ENCODE measurements at places on chromosomes 1 and 21.

DNA sequence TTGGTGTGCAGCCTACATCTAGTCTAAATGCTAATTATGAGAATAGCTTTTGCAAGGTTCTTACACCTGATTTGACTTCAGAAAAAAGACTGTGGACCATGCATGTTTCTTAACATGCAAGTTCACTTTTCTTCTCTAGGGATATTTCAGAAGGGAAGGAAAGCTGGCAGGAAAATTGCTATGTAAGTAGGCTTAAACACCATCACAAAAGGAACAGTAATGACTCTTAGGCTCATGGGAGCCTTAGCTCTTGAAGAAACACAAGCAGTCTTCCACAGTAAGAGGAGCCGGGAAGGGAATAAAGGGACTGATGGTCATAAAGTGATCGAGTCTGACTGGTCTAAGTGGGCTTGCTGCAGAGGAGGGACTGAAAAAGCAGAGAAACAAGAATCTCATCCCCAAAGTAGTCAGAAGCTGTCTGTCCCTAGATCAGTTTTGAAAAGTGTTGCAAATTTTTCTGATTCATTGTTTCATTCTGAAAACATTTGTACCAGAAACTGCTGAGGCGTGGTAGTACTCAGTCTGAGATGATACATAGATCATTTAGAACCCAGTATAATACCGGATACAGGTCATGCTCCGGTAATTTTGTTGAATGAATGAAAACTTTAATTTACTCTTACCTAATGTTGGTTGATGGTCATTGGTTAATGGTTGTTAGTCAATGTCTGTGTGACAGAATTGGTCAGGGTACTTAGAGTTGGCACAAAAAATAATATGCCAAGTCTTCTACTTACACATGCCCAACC, 40.9 kb downstream of the SMYD2 start:
- DNase-seq, result no peak

- no peak for DNase-seq
Measured at GRCh38 chr1:23638786-23639241, 52.8 kb upstream of the RPL11 start.

GRCh38 chr1:56255516-56256152, 323.7 kb downstream of the PLPP3 start:
- no peak for DNase-seq

GRCh38 chr1:59198564-59198963, 98.3 kb upstream of the FGGY start:
- DNase-seq, result no peak

DNA sequence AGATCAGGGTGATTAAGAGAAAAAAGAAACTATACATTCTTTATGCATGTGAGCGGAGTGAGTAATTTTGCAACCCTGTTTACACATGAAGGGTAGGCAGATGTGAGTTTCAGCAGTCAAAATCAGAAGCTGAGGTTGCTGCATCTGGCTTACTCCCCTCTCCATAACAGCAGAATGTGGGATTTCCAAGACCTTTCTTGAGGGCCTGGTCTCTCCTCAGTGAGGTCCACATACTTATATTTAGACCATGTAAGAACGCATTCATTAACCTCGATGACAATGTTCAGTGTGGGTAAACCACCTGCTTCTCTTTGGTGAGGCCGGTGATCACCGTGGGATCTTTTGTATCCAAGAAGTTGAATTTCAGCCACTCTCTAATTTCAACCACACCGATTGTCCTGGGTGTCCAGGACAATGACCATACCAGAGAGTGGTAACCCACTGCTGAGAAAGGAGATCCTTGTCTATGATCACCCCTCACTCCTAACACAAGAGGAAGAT, 18.7 kb upstream of the RAP1A start:
- DNase-seq, result no peak

DNA sequence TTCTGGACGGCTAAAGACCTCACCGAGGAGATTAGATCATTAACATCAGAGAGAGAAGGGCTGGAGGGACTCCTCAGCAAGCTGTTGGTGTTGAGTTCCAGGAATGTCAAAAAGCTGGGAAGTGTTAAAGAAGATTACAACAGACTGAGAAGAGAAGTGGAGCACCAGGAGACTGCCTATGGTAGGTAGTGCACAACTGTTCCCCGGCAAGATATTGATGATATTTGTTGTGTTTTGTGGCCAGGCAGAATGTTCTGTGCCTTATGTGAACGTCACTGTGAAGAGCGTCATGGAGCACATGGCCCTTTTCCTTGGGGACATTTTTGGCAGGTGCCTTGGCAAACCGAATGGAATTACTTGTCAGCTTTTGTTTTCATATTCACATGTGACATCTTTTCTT, 191.7 kb downstream of the DISC1 start:
- no peak for DNase-seq

DNA sequence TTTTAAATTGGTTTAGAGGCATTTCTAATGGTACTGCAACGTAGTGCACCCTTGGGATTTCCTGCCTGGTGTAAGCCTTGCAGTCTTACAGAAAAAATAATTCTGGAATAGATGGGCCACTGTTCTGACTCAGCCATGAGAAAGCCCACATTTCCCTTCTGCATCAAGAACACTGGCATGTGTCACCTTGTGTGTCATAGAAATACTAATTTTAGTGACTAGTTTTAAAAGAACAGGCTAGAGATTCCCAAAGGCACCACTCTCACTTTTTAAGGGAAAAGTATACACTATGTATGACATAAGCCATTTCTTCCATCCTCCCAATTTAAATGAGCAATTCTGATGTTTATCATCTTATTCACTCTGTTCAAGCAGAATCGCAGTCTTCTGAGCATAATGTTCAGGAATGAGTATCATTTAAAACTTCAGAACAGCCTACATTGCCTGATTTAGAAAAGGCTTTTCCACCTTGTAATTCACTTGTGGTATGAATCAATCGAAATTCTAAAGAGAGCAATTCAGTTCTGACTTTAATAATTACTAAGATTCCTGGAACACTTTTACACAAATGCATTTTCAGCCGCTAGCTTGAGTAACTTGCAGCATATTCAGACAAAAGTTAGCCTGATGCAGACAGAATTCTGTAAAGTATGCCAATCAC, 18.8 kb downstream of the RGS13 start:
- DNase-seq, result no peak

DNA sequence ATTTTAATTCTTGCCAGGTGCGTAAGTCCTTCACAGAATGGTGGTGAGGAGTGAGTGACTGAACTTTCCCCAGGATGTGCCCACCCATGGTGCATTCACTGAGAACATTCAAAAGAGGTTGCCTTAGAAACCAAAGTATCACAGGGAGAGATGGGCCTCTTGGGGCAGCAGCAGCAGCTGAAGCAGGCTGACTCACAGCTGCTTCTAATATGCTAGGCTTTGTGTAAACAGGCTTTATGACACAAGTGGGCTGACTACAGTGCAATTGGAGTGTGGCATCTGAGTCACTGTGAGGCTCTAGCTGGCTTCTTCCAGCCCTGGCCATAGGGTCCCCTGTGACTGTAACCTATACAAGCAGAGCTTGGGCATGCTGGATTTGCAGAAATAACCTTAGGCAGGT, 12.6 kb downstream of the PIGP start:
- peak; percentile 22 for DNase-seq

DNA sequence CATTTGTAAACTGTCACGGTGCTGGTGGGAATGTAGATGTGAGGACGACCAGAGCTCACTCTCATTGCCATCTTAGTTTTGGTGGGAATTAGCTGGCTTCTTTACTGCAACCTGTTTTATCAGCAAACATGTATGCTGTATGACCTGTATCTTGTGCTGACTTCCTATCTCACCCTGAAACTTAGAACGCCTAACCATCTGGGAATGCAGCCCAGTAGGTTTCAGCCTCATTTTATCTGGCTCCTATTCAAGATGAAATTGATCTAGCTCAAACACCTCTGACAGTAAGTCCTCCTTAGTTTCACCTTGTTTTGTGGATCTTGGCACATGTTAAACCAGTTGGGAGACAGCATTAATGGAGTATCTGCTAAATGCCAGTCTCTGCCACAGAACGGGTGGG, 174.6 kb downstream of the HLX start:
- DNase-seq, result no peak

All from nephron progenitor cell (in vitro differentiated cells).